ENCODE measurements at places on chromosomes 1 and 21. TPM values are rescaled to one million over a fixed set of nuclear protein-coding genes. Genes with fewer than 3 reads are reported as not detected.

The NPPB gene
- total RNA-seq = 0.83 TPM

DNA sequence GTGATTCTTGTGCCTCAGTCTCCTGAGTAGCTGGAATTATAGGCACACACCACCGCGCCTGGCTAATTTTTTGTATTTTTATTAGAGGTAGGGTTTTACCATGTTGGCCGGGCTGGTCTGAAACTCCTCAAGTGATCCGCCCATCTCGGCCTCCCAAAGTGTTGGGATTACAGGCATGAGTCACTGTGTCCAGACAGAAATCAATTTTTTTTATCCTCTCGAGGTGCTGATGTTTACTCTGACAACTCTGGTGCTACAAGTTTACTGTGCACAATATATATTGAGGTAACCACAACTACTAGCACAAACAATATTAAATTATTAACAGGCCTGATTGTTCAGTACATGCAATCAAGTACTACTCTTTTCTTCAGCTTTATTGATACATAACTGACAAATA lies 39.7 kb downstream of the F13B start:
- no peak for DNase-seq

GRCh38 chr21:33984021-33984481 lies 68.4 kb upstream of the ATP5PO start:
- DNase-seq = no peak

GRCh38 chr1:180208264-180208663 lies 21.8 kb upstream of the LHX4 start:
- no peak for DNase-seq

DNA sequence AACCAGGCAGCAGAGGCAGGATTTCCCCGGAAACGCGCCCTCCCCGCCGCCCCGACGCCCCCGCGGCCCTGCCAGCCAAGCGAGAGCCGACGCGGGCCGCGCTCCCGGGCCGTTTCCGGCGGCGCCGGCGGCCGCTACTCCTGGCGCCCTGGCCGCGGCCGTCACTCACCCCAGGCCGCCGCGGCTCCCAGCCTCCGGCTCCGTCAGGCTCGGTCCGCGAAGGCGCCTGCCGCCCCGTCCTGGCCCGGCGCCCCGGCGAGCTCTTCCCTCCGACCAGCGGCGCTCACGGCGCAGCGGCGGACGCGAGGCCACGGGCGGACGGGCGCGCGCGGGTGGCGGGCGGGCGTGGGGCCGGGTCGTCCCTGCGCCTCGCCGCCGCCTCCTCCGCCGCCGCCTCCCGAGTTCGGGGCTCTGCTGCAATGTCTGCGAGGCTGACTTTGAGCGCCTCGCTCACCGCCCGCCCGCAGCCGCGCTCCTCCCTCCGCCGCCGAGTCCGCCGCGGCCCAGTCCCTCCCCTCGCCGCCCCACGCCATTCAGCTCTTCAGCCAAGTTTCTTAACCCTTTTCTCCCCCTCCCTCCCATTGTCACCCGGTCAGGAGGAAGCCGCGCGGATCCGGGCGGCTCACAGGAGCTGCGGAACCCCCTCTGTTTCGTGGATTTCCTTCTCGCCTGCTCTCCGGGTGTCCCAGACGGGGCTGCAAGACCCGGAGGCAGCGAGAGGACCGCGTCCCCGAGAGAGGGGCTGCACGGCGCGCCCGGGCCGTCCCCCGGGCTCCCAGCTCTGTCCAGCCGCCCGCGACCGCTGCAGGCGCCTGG lies at the start of gene NRIP1:
NRIP1 (minus strand) TSS at position 425 of the 816 bp plus-strand sequence. CDS start 96,808 bp downstream, outside the sequence.
- peak; percentile 81 for DNase-seq

DNA sequence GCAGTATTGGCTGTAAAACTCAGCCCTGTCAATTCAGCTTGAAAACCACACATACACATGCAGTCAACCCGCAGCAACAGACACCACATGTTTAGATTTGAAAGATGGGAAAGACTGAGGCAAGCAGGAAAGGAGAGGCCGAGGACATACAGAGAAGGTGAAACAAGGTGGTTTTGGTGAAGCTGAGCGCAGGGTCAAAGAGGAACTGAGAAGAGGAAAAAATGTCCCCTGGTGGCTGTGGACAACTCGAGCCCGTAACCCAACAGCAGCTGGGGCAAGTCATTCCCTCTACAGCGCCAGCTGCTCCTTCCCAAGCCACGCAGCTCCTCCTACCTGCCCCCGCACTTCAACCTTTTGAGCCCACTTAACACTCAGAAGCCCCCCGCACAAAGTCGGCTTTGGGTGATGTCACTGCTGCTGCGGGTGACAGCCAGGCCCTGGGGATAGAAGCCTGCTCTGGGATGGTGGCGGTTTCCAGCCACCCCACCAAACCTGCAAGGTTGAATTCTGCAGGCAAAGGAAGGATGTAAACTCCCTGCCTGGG lies 63.0 kb downstream of the KCNN3 start:
- DNase-seq = no peak

The CFHR4 gene
- total RNA-seq = 0.10 TPM

GRCh38 chr1:17194133-17194475 lies 10.8 kb upstream of the PADI1 start:
- no peak for DNase-seq

DNA sequence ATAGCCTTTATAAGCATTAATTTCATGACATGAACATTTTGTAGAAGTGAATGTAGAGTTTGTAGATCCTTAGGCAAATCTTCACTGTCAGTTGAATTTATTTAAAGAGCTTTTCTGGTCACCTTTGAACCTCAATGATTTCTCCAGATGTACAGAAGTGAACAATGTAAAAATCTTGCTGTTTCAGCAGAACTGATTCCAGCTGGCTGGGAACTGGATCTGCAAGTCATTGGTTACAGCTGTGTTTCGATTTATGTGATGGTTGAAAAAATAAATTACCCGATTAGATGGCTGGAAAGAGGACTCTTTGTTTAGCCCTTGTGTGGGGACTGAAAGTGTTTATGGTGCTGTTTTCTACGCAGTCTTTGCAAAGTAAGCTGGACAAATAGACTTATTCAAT lies 849.8 kb downstream of the USP25 start:
- peak; percentile 67 for DNase-seq

The ZBTB17 gene
- total RNA-seq = 16.7 TPM

The BGLAP gene
- total RNA-seq = 1.9 TPM

DNA sequence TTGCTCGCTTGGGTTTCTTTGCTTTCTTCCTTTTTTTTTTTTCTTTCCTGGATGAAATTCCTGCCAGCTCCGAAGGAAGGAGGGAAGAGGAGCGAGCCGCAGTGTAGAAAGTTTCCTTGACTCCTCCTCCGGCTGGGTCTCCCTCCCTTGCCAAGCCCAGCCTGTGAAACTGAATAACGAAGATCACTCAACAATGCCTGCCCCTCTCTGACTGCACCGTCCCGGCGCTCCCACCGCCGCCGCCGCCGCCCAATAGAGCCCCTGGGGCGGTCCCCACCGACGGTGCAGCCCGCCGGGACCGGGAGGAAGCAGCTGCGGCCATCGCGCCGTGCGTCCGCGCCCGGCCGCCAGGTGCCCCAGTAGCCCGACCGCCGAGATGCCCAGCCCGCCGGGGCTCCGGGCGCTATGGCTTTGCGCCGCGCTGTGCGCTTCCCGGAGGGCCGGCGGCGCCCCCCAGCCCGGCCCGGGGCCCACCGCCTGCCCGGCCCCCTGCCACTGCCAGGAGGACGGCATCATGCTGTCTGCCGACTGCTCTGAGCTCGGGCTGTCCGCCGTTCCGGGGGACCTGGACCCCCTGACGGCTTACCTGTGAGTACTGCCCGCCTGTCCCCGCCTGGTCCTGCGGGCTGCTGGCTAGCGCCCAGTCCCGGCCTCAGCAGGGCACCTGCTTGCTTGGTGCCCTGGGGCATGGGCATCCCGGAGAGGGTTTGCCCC lies at the start of gene LGR6:
LGR6 (plus strand) TSS at position 186 of the 714 bp plus-strand sequence; CDS start at position 377, 191 bp downstream.
- no peak for DNase-seq
